Left lung (tissue), 14 donors: ENCODE measurements at places on chromosomes 6 and 20. TPM values are rescaled to one million over a fixed set of nuclear protein-coding genes. Genes with fewer than 3 reads are reported as not detected.

DNA sequence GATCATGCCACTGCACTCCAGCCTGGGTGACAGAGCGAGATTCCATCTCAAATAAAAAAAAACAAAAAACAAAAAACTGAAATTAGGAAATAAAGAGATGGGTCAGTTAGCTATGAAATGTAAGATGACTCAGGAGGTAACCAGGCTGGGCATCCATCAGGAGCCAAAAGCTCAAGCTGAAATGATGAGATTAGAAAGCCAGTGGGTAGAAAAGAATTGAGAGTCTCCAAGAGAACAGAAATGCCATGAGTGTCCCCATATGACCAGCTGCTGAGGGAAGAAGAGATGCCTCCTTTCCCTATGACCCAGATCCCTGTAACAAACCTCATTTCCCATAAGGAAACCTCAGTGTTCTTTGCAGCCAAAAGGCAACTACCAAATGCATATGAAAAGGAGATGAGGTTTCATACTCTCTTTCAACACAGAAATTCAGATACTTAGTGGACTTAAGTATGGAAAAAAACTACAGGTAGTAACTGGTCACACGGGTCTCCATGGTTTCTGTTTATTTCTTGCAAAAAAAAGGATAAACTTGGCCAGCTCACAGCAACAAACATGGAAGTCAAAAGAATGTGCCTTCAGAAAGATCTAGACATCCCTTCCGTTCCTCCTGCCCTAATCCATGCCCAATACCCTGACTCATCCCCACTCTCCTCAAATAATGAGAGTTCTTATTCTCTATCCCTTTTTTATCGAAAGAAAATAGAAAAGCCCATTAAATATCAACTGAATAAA, 8.1 kb downstream of the ARHGAP18 start:
- DNase-seq, result no peak

DNA sequence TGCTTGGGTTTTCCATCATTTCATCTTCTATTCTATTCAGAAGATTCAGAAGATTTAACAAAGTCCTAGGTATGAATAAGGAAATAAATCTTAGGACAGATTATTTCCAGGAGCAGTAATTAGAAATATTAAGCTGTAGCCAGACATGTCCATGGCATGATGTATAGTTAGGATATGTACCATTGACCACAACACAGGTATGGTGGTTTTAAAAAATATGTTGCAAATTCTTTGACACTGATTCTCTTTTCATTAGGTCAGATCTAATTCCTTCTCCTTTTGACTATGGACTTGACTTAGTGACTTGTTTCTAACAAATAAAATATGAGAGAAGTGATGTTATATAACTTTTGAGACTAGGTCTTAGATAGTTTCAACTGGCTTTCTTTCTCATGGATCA, 23.5 kb upstream of the PDE7B start:
- DNase-seq, result no peak

- DNase-seq, result no peak
Measured at GRCh38 chr6:131821010-131821807, 13.4 kb downstream of the ENPP1 start.

- DNase-seq, result no peak
Measured at GRCh38 chr6:167769408-167770190, 57.1 kb upstream of the AFDN start.

DNA sequence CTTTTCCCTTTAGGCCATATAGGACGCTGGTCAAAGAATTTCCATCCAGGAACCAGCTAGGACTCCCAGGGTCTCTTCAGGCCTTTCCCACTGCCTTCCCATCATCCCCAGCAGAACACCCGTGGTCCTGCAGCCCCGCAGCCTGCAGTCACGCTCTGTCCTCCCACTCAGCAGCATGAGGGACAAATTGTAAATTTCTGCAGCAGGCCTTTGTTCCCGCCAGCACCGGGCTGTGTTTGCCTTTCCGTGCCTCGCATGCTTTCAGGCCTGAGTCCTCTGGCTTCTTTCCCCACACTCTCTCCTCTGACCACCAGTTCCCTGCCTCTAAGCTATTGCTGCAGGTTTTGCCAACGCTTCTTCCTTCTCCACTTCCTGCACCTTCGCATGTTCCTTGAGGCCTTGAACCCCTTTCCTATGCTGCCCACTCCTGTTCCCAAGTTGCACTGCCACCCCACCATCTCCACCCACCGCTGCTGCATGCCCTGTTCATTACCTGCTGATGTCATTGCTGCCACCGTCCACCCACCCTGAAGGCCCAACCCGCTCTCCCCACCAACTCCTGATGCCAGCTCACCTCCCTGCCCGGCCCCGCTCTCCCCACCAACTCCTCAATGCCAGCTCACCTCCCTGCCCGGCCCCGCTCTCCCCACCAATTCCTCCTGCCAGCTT, 49.8 kb downstream of the RNASET2 start:
- DNase-seq, result no peak

- DNase-seq, result no peak
Measured at GRCh38 chr6:127518710-127519468, at the start of gene MTCL3. Gene MTCL3 (minus strand): TSS chr6:127519335.

- peak; percentile 75 for DNase-seq
Measured at GRCh38 chr20:46709459-46710152, at the start of gene SLC2A10. Gene SLC2A10 (plus strand): TSS chr20:46709649. CDS start chr20:46709737, 88 bp downstream.

DNA sequence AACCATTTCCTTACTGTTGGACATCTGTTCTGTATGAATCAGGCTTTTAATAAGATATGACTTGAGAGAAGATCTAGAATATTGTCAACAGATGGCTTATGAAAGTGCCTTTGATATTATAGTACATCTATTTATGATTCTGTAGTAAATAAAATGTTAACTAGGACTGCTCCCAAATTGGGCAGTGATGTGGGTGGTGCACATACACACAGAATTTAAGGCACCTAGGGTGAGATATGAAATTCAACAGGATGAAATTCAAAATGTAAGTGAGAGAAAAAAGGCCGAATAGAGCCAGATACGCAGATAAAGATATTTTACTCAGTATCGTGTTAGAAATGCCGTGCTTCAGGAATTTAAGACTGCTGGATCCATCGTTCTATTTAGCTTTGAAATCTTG, 26.3 kb downstream of the FAM50B start:
- no peak for DNase-seq

- DNase-seq, result no peak
Measured at GRCh38 chr6:56525974-56526789, 116.5 kb downstream of the DST start.

DNA sequence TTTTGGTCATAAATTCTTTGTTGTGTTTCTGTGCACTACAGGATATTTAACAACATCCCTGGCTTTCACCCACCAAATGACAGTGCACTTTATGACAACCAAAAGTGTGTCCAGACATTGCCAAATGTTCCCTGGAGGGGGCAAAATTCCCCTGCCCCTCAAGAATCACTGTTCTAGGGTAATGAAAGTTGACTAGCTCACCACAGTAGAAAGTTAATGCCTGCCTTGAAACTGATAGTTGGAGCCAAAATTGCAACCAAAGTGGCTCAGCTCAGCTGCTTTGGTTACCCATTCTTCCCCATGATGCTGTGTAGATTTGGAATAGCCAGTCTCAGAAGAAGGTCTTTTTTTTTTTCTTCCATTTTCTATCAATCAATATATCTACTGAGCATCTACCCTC, 150.6 kb downstream of the RALGAPA2 start:
- DNase-seq, result no peak

GRCh38 chr6:118895261-118895560, 1.3 kb downstream of the ASF1A start:
- no peak for DNase-seq

- no peak for DNase-seq
Measured at GRCh38 chr6:24183584-24183983, 57.6 kb downstream of the NRSN1 start.

Gene LGSN
- polyA plus RNA-seq, result 0.11 TPM

Gene TGIF2
- polyA plus RNA-seq, result 42.7 TPM

Gene CAP2
- polyA plus RNA-seq, result 7.0 TPM

Gene GNAS-AS1
- polyA plus RNA-seq, result 0.74 TPM
